Colonic mucosa (tissue), 4 donors: ENCODE measurements at places on chromosomes 1 and 21. TPM values are rescaled to one million over a fixed set of nuclear protein-coding genes. Genes with fewer than 3 reads are reported as not detected.

GRCh38 chr1:73556270-73556669 lies 641.7 kb downstream of the LRRIQ3 start:
- no peaks in the 10 kb centered on the region for H3K36me3 ChIP-seq
- H3K4me1 ChIP-seq, result no peaks in the 10 kb centered on the region
- H3K4me3 ChIP-seq, result no peak overlapping the region
- H3K27ac ChIP-seq, result no peak overlapping the region
- no peak for DNase-seq
- no peaks in the 10 kb centered on the region for H3K27me3 ChIP-seq

GRCh38 chr1:241827264-241827663 lies 20.7 kb upstream of the EXO1 start:
- no peak overlapping the region for H3K4me3 ChIP-seq
- H3K27ac ChIP-seq, result no peak overlapping the region
- H3K27me3 ChIP-seq, result no peaks in the 10 kb centered on the region
- H3K36me3 ChIP-seq, result no peaks in the 10 kb centered on the region
- no peaks in the 10 kb centered on the region for H3K4me1 ChIP-seq
- no peak for DNase-seq

KRTAP7-1 gene
- not detected for total RNA-seq

- no peaks in the 10 kb centered on the region for H3K4me1 ChIP-seq
- H3K27me3 ChIP-seq, result no peaks in the 10 kb centered on the region
- H3K4me3 ChIP-seq, result no peak overlapping the region
- no peak for DNase-seq
- H3K27ac ChIP-seq, result no peak overlapping the region
These were observed 64.6 kb upstream of the C1orf21 start for GRCh38 chr1:184322253-184322652.

DCST1 gene
- not detected for total RNA-seq

GRCh38 chr1:95117207-95118066 lies at the start of gene TLCD4:
Gene TLCD4, plus strand, starts transcription at chr1:95117355. Its CDS starts 26,547 bp downstream, at chr1:95143902.
- H3K27me3 ChIP-seq, result no peaks in the 10 kb centered on the region
- H3K36me3 ChIP-seq, result no peaks in the 10 kb centered on the region
- H3K4me3 ChIP-seq, result peak within 1 kb of the TSS; percentile 81
- peak within 1 kb of the TSS; percentile 80 for H3K27ac ChIP-seq
- DNase-seq, result peak; percentile 74

- no peaks in the 10 kb centered on the region for H3K27me3 ChIP-seq
- H3K27ac ChIP-seq, result peak overlapping the region; percentile 58
- no peak for DNase-seq
- H3K4me3 ChIP-seq, result no peak overlapping the region
- no peaks in the 10 kb centered on the region for H3K36me3 ChIP-seq
- H3K4me1 ChIP-seq, result peaks cover 13% of the 10 kb centered on the region
These were observed 49.6 kb upstream of the ATP1A1 start for GRCh38 chr1:116323491-116323890.

GRCh38 chr1:236301958-236302335 lies 20.2 kb upstream of the ERO1B start:
- H3K36me3 ChIP-seq, result no peaks in the 10 kb centered on the region
- no peak overlapping the region for H3K4me3 ChIP-seq
- no peaks in the 10 kb centered on the region for H3K4me1 ChIP-seq
- DNase-seq, result no peak

GRCh38 chr1:203590603-203591002 lies 36.0 kb upstream of the ATP2B4 start:
- H3K4me3 ChIP-seq, result no peak overlapping the region
- no peak overlapping the region for H3K27ac ChIP-seq
- DNase-seq, result no peak
- H3K4me1 ChIP-seq, result no peaks in the 10 kb centered on the region
- no peaks in the 10 kb centered on the region for H3K36me3 ChIP-seq

- DNase-seq, result peak; percentile 83
- H3K4me1 ChIP-seq, result peaks cover 18% of the 10 kb centered on the region
- H3K27ac ChIP-seq, result peak overlapping the region; percentile 86
These were observed 46.5 kb upstream of the PRELP start for GRCh38 chr1:203428981-203429599.

FNDC5 gene
- 0.45 TPM for total RNA-seq

AQP10 gene
- not detected for total RNA-seq

OR2T5 gene
- total RNA-seq, result not detected

- DNase-seq, result no peak
- no peaks in the 10 kb centered on the region for H3K36me3 ChIP-seq
- no peaks in the 10 kb centered on the region for H3K4me1 ChIP-seq
- H3K27ac ChIP-seq, result no peak overlapping the region
- H3K27me3 ChIP-seq, result no peaks in the 10 kb centered on the region
These were observed 679.4 kb upstream of the ADGRL2 start for GRCh38 chr1:81121306-81121705.

- no peaks in the 10 kb centered on the region for H3K36me3 ChIP-seq
- no peaks in the 10 kb centered on the region for H3K27me3 ChIP-seq
- H3K27ac ChIP-seq, result peak overlapping the region; percentile 67
- no peak overlapping the region for H3K4me3 ChIP-seq
- no peaks in the 10 kb centered on the region for H3K4me1 ChIP-seq
These were observed 23.6 kb downstream of the SYF2 start for GRCh38 chr1:25208561-25209222.
